ENCODE measurements at places on chromosomes 4 and X.

- H3K27me3 ChIP-seq = no peaks in the 10 kb centered on the region
- no peak overlapping the region for H3K27ac ChIP-seq
- no peaks in the 10 kb centered on the region for H3K4me1 ChIP-seq
- H3K36me3 ChIP-seq = no peaks in the 10 kb centered on the region
- no peak overlapping the region for H3K4me3 ChIP-seq
These were observed 5.6 kb downstream of the PPARGC1A start for GRCh38 chr4:23884261-23884660.

GRCh38 chrX:150536455-150537116, 31.8 kb upstream of the MTM1 start:
- H3K4me1 ChIP-seq = no peaks in the 10 kb centered on the region

- 0 out of 2 replicates have a peak, but pooled peaks cover 5% of the 10 kb centered on the region for H3K4me1 ChIP-seq
- H3K27me3 ChIP-seq = no peaks in the 10 kb centered on the region
- no peak overlapping the region for H3K27ac ChIP-seq
- DNase-seq = no peak
- no peaks in the 10 kb centered on the region for H3K36me3 ChIP-seq
These were observed 164.4 kb downstream of the FBXO8 start for GRCh38 chr4:174119051-174119450.

GRCh38 chrX:123504047-123504446, 228.8 kb downstream of the THOC2 start:
- no peaks in the 10 kb centered on the region for H3K27me3 ChIP-seq
- no peak for DNase-seq
- H3K36me3 ChIP-seq = no peaks in the 10 kb centered on the region

DNA sequence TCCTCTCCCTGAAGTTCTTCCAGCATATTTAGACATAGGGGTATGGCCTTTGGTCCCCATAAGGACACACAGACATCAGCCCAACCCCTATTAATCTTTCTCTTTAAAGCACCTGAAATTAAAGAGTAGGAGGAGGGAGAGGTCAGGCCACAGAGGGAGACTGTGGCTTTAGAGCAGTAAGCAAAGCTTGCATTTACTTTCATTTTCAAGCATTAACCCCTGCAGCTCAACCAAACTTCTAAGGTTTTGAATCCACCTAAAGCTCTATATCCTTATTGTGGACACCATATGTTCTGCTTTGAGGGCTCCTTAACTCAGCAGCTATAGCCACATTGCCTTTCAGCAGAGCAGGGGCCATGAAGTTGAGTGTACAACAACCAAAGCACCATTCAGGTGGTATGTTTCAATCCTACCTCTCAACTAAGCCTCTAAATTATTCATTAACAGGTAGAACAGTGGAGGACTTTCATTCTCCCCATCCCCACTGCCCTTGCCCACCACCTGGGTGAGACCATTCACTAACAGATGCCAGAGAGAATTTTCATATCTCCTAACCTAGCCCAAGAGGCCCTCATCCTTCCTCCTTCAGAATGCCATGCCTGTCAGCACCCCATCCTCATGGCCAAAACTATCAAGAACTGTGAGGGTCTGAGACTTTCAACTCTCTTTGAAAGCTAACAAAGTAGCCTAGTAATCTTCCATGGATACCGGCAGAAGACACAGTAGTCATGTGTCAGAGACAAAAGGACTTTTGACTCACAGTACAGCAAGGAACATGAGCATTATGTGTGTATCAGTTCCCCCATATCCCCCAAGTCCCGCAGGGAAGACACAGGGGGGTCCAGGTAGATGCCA, 20.8 kb downstream of the LIN54 start:
- peak overlapping the region; percentile 57 for H3K27ac ChIP-seq
- no peak for DNase-seq
- H3K4me3 ChIP-seq = no peak overlapping the region
- peaks cover 20% of the 10 kb centered on the region for H3K4me1 ChIP-seq

- H3K4me3 ChIP-seq = no peak overlapping the region
- no peaks in the 10 kb centered on the region for H3K27me3 ChIP-seq
- peaks cover 16% of the 10 kb centered on the region for H3K4me1 ChIP-seq
- no peaks in the 10 kb centered on the region for H3K36me3 ChIP-seq
- DNase-seq = no peak
- H3K27ac ChIP-seq = no peak overlapping the region
These were observed 41.4 kb downstream of the HAND2 start for GRCh38 chr4:173488656-173489055.

DNA sequence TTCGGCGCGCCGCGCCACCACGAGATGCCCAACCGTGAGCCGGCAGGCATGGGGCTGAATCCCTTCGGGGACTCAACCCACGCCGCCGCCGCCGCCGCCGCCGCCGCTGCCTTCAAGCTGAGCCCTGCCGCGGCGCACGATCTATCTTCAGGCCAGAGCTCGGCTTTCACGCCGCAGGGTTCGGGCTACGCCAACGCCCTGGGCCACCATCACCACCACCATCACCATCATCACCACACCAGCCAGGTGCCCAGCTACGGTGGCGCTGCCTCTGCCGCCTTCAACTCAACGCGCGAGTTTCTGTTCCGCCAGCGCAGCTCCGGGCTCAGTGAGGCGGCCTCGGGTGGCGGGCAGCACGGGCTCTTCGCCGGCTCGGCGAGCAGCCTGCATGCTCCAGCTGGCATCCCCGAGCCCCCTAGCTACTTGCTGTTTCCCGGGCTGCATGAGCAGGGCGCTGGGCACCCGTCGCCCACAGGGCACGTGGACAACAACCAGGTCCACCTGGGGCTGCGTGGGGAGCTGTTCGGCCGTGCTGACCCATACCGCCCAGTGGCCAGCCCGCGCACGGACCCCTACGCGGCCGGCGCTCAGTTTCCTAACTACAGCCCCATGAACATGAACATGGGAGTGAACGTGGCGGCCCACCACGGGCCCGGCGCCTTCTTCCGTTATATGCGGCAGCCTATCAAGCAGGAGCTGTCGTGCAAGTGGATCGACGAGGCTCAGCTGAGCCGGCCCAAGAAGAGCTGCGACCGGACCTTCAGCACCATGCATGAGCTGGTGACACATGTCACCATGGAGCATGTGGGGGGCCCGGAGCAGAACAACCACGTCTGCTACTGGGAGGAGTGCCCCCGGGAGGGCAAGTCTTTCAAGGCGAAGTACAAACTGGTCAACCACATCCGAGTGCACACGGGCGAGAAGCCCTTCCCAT, 1.1 kb downstream of the ZIC3 start:
- DNase-seq = no peak
- H3K27ac ChIP-seq = no peak overlapping the region
- no peaks in the 10 kb centered on the region for H3K36me3 ChIP-seq
- no peaks in the 10 kb centered on the region for H3K4me1 ChIP-seq

DNA sequence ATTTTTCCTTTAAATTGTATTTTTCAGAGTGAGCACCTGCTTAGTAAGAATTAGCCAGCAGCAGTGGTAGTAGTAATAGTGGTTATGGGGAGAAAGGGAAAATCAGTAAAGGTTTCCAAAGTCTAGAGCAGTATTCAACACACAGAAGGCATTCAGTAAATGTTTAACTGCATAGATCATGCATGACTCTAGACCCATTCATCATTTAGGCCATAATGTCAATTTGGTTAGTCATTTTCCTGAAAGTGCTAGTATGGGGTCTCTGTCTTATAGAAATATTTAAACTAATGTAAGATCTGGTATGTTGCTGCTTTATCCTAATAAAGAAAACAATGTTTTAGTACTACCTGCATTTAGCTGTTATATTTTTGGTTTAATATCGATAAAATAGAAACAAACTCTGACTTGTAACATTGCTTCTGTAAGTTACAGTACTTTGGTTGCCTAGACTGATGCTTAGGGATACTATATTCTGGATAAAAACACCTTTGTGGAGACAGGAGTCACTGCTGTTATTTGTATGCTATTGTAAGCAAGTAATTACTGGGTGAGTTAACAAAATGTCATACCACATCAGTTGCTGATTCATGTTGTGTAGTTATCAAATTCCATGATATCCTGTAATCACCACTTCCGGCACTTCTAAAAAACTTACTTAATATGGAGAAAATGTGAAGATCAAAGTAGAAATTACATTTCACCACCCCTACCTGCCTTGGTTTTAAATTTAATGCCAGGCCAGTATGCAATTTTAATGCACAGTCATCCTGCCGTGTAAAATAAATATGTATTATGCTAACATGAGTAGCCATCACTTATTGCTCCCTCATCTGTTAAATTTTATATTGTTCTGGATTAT, 115.8 kb upstream of the BMPR1B start:
- DNase-seq = no peak
- no peaks in the 10 kb centered on the region for H3K36me3 ChIP-seq
- H3K4me1 ChIP-seq = peaks cover 9% of the 10 kb centered on the region

GRCh38 chr4:107478327-107478980, 241.6 kb downstream of the PAPSS1 start:
- no peaks in the 10 kb centered on the region for H3K4me1 ChIP-seq
- DNase-seq = no peak
- no peak overlapping the region for H3K4me3 ChIP-seq
- H3K36me3 ChIP-seq = no peaks in the 10 kb centered on the region
- no peaks in the 10 kb centered on the region for H3K27me3 ChIP-seq

GRCh38 chr4:57059890-57060716, 50.1 kb downstream of the IGFBP7 start:
- H3K4me1 ChIP-seq = peaks cover 20% of the 10 kb centered on the region
- no peak for DNase-seq
- H3K4me3 ChIP-seq = no peak overlapping the region
- H3K27ac ChIP-seq = no peak overlapping the region
- H3K36me3 ChIP-seq = no peaks in the 10 kb centered on the region

- no peak for DNase-seq
- no peak overlapping the region for H3K27ac ChIP-seq
- no peaks in the 10 kb centered on the region for H3K4me1 ChIP-seq
- H3K27me3 ChIP-seq = no peaks in the 10 kb centered on the region
- H3K4me3 ChIP-seq = no peak overlapping the region
- H3K36me3 ChIP-seq = no peaks in the 10 kb centered on the region
These were observed 74.7 kb downstream of the BEND2 start for GRCh38 chrX:18146009-18146408.

DNA sequence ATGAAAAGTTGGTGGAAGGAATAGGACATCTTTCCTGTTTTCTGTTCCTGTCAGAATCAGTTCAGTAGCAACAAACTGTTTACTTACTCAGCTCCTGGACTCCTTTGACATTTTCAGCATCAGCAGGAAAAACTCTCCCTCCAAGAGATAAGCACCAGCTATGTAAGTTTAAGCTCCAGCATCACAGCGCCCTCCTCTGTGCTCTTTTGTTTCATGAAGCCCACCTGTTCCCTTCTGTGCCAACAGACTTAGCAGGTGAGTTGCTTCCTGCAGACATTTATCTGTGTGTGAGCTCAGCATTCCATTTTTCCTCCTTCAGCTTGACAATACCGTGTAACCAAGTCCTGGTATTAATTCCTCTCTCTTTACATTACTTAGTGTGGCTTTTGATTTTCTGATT, 644.1 kb upstream of the AGA start:
- no peaks in the 10 kb centered on the region for H3K4me1 ChIP-seq
- no peaks in the 10 kb centered on the region for H3K36me3 ChIP-seq
- peak; percentile 9 for DNase-seq
- peak overlapping the region; percentile 22 for H3K27ac ChIP-seq
- no peak overlapping the region for H3K4me3 ChIP-seq
